Liver (tissue), 10 donors: ENCODE measurements at places on chromosomes 5 and 9. TPM values are rescaled to one million over a fixed set of nuclear protein-coding genes. Genes with fewer than 3 reads are reported as not detected.

Gene SMIM15
- 20.1 TPM for total RNA-seq

Gene ZNG1F
- total RNA-seq = 3.9 TPM

DNA sequence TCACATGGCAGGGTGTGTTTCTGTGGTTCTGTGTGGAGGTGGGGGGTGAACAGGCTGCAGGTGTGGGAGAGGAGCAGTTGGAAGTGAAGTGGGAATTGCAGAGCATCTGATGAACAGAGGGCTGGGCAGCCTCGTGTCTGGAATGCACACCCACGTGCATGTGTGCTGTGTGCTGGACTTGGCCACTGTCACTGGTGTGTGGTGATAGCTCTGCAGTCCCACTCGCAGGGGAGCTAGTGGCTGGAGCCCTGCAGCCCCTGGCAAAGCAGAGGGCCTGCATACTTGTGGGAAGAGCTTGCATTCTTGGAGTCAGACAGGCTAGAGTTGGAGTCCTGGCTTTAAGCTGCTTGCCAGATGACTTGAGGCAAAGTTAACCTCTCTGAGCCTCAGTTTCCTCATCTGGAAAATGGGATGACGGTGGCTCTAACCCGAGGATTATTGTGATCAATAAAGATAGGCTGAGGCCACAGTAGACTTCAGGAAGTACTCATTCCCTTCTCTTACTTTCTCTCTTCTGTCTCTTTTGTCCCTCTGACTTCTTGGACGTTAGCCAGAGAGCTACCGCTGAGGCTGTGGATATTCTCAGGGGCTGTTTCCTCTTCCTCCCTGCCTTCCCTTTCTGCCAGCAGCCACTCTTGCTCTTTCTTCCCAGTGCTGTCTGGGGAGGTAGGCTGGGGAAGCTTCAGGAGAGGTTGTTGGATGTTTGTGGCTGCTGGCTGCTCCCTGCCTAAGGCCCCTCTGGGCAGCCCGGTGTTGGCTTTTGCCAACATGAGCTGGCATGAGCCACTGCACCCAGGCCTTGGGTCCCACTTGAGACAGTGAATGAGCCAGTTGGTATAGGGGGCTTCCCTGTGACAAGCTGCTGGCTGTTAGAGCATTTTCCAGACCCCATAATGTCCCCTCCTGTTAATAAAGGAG lies 18.3 kb downstream of the PSAT1 start:
- no peak for DNase-seq

Gene ST6GALNAC4
- total RNA-seq = 83.7 TPM
